ENCODE measurements at places on chromosomes 3 and 15.

- no peak for DNase-seq
Measured at GRCh38 chr3:153087595-153088566, 74.1 kb upstream of the RAP2B start.

GRCh38 chr3:197545571-197545970, 10.2 kb downstream of the BDH1 start:
- peak; percentile 43 for DNase-seq

DNA sequence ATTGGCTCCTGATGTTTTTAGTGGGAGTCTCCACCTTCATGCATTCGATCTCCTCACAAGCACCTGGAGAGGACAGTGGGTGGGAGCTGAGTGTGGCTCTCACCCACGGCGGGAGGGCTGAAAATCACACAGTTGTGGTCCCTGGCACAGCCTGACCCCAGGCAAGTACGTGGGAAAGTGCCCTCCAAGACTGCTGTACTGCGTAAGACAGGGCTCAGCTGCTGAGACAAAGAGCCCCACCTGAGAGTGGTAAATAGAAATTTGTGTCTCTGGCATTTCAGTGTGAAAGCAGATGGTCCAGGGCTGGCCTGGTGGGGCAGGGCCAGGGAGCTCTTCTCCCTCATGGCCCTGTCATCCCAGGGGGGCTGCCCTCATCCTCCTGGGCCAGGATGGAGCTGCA, 77.4 kb upstream of the IQSEC1 start:
- no peak for DNase-seq

GRCh38 chr15:65869954-65870871, 922 bp downstream of the RAB11A start:
- DNase-seq = peak; percentile 40

- DNase-seq = no peak
Measured at GRCh38 chr15:34699968-34700640, 54.7 kb downstream of the GJD2 start.

DNA sequence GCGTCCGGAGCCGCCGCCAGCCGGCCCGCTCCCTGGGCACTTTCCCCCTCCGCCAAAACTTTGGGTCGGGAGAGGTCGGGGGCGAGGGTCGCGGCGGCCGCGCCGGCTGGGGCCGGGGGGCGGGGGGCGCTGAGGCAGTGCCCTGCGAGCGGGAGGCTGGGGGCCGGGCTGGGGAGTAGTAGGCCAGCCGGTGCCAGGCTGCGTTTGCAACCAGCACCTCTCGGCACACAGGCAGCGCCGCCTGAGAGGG, 452 bp downstream of the BBX start:
- DNase-seq = no peak

- DNase-seq = no peak
Measured at GRCh38 chr3:126431103-126431534, 36.4 kb downstream of the CFAP100 start.

DNA sequence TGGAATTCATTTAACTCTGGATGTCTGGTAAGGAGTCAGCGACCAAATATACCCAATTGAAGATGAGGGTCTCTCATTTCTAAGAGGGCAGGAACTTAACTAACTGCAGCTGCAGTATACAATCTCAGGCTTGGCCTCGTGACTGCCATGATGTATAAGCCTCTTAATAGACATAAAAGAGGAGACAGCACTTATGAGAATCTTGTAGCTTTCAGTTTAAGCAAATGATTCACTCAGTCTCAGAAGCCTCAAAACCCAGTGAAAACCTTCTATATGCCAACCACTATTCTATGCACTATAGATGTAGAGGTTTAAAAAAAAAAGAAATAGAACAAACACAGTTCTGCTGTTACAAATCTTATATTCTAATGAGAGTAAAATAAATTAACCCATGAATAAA, 513.9 kb downstream of the TBL1XR1 start:
- DNase-seq = no peak

DNA sequence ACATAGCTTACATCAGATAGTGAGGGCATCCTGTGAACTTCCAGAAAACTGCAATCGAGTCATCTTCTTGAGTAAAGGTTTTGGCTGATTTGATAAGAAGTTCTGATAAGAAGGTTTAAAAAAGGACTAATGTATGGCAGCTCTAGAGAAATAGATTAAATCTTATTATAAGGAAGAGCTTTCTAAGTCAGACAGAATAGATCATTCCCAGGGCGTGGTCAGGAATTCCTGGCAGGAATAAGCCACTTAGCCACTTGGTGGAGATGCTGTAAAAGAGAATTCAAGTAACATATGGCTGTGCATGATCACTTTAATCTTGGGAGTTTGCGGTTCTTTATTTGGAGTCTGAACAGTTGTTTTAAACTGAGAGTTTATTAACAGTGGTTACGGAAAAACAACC, 17.4 kb downstream of the PGBD4 start:
- no peak for DNase-seq

- DNase-seq = no peak
Measured at GRCh38 chr3:82939491-82940097, 1178.1 kb upstream of the GBE1 start.

DNA sequence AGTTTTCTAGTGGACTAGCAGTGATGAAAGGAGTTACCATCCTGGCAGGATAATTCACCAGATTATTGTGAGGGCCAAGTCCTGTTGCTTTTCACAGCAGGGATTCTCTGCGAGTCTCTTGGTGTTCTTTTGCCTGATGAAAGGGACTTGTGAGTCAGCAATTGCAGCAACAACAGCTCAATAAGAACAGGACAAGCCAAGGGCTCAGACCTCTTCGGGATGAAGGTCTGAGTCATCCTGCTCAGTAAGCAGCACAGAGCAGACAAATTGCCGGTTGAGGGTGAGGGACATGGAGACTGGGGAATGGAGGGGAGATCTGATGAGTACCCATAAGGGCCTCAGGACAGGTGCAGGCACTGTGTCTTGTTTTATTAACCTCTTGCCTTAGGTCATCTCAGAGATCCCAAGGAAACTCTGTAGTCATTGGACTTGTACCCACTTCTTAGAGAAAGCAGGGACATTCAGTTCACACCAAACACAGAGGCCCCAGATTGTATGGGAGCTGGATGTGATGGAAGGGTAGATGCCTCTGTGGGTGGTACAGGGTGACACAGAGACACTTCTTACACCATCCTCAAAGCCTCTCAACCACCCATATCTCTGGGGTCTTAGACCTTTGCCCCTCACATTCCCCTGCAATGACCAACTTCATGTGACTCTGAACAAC, 173.8 kb upstream of the TLE3 start:
- DNase-seq = peak; percentile 92

- DNase-seq = no peak
Measured at GRCh38 chr15:83487519-83487918, 40.4 kb downstream of the SH3GL3 start.

DNA sequence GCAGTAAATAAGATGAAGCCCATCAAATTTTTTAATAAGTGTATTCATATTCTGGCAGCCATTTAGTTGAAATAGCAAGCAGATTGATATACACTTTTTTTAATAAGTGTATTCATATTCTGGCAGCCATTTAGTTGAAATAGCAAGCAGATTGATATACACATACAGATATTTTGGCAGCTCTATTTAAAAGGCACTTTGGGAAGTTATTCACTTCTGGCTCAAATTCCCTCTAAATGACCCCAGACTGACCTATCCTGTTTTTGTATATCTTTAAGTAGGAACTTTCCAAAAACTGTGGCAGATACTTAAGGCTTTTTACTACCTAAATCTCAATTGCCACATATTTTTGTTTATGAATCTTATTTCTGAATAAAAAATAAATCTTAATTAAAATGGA, 122.3 kb downstream of the PLD1 start:
- DNase-seq = no peak

DNA sequence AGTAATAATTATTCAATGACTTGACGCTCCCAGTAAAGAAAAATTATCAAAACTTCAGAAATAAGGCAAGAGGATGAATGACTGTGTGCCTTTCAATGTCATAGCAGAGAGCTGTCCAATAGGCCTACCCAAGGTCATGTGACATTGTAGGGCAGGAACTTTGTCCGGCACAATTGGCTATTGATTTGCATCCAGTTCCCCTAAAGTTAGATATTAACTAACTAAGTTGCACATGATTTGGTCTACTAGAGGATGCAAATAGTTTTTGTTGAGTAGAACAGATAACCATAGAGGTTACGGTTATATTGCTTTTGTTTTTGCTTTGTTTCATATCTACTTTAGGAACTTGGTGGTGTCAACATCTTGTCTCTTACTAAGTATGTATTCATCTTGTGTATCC, 127.9 kb upstream of the PFN2 start:
- DNase-seq = no peak

DNA sequence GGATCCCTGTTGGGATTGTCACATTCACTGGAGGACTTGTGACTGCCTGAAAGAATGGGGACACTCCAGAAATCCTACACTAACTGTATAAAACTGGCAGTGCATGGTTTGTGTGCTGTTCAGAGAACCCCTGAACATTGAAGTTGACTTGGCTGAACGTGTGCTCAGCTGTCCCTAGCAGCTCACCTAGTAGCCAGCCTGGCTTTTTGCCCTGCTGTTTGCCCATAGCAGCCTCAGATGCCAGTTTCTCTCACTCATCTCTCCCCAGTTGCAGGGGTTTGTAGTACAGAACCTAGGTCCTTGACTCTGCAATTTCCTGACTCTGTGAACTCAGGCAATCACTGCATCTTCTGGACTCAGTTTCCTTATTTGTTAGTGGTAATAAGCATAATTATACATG, 63.0 kb downstream of the KCNAB1 start:
- DNase-seq = no peak

- DNase-seq = no peak
Measured at GRCh38 chr3:43866529-43867353, 176.0 kb downstream of the ABHD5 start.

DNA sequence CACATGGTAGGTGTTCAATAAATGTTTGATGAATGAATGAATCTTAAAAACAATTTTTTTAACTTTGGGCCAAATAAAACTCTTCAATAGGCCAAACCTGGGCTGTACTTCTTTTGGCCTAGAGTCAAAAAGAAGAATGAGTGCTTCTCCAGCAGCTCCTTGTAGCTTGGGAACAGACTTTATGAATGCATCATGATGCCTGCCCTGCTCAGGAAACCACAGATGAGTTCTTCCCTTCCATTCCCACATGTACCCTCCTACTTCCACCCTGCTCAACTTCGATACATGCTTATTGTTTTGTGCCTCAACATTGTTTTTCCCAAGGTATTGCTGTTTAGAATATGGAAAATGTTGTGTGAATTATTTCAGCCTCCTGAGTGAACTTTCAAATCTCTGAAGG, 87.0 kb downstream of the FILIP1L start:
- DNase-seq = no peak

GRCh38 chr3:184500344-184500923, 61.2 kb upstream of the EPHB3 start:
- no peak for DNase-seq

GRCh38 chr3:167653155-167653554, 587 bp downstream of the WDR49 start:
- no peak for DNase-seq

DNA sequence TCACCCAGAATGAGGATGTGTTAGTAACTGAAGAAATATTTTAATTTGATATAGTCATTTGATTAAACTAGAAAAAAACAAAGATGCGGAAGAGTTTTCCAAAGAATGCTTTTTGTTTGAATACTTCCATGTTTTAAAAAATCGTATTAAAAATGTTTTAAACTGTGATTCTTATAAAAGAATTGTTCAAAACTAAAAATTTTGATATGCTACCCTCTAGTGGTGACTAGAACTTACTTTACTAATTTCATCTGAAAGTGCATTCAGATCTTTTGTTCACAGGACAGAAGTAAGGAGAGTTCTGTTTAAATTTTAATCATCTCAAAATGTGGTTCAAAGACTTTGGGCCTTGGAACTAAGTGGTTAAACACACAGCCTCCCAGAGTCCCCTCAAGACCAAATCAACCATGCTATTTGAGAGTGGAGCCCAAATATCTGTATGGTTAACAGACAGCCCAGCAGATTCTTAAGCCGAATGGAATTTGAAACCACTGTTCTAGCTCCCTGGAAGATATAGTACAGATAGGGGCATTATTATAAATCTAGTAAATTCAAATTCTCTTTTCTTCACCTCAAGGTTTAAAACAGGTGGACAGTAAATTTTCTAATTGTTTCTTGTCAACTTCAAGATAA, 45.2 kb upstream of the SYNPR start:
- DNase-seq = no peak

GRCh38 chr3:177835917-177836316, 638.6 kb upstream of the TBL1XR1 start:
- no peak for DNase-seq

DNA sequence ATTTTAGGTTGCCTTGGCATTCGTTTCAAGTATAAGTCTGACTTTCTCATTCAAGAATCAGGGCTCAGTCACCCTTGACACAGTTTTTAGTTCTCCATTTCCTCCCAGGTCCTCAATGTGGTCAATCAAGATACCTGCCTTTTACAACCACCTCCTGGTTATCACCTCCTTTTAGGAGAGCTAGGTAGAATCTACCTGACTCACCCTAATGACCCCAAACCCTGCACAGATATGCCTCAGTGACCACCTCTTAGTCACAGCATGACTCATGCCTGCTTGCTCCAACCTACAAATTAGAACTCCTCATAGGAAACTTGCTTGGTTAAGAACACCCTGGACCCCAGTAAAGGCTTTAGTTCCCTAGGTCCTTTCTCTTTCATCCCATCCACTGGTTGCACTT, 22.5 kb downstream of the DMXL2 start:
- peak; percentile 8 for DNase-seq

DNA sequence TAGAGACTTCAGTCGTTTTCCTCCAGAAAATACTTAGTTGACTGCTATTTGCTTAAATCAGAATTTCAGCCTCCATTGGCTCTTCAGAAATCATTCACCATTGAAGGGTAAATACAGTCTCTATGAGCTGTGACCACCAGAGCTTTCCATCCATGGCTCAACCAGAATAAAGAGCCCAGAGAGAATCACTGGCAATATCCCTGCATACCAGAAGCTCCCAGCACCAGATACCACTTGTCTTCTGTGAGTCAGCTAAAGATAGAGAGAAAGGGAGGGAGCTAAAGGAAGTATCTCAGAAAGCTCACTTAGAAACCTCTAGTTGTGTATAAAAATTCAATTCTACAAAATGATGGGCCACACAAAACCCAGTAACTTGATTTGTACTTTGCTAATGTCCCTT, 115.2 kb upstream of the TMCO5A start:
- DNase-seq = no peak
